ENCODE measurements at places on chromosomes 1 and 21.

DNA sequence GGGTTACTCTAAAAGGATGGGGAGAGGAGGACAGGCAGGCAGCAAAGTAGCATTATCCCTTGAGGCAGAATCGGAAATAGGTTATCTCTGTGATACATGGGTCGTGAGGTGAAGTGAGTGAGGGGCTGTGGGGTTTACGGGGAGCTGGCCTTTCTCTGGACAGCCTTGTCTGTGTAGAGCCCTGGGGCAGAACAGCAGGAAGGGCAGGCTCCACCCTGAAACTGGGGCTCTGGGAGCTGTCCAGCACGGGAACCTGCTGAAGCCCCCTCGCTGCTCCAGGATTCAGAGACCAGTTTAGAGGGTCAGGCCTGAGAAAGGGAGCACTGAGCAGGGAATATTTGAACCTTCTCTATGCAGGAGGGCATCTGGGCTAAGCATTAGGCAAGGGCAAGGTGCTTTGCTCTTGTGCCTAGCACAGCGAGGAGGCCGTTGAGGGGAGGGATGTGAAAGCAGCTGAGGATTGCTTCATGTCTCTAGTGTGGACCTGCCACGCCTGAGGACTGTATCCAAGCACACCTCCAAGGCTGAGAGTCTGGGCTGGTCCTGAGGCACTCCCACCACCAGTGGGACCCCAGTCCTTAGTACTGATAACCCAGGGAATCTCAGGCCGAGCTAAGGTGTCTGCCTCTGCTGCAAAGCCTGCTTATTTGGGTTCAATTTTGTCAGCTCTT is 55.8 kb downstream of the NAV1 start:
- no peak for DNase-seq

DNA sequence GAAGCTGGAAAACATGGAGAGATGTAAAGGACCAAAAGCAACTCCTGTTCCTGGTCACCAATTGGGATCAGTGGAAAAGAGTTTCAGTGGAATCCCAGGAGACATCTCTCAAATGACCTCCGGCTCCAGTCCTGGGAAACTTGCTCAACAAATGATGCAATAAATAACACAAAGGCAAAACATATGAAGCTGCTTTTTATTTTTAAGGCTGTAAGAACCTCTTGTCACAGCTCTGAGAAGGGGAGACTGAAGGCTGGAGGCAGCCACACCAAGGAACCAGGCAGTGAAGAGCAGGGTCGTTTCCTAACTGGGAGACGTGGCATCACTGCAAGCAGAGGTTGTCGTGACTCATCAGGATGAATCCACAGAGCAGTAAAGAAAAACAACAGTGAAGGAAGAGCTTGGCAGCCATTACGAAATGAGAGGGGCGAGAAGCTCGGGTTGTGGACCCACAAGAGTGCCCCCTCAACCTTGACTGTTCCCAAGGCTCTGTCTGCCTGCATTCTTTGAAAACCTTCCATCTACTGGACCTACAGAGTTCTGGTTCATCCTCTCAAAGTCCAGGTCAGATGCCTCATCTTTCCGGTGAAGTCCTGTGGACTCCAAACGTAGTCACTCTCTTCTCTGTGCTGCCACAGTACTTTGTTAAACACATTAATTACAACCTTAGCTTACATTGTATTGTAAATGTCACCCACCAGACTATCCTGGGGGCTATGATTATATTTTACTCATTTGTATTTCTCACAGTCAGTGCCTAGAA is 32.1 kb downstream of the JAK1 start:
- DNase-seq, result no peak

GRCh38 chr1:99601208-99601607 is 44.7 kb upstream of the PALMD start:
- no peak for DNase-seq

DNA sequence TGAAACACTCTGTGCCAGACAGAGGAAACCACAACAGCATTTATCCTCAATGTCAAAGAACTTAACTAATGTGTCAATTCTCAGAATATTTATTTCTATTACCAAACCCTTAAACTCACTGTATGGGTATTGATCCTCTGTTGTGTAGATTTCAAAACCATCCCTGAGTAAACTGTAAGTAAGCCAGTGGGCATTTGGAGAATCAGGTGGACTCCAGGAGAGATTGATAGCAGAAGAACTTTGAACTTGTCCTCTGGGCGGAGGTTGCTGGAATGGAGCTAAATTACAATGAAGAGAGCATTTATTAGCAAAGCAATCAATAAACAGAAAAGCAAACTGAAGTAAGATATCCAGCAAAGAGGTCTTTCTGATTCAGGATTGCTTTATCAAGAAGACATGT is 216.1 kb downstream of the USH2A start:
- no peak for DNase-seq

DNA sequence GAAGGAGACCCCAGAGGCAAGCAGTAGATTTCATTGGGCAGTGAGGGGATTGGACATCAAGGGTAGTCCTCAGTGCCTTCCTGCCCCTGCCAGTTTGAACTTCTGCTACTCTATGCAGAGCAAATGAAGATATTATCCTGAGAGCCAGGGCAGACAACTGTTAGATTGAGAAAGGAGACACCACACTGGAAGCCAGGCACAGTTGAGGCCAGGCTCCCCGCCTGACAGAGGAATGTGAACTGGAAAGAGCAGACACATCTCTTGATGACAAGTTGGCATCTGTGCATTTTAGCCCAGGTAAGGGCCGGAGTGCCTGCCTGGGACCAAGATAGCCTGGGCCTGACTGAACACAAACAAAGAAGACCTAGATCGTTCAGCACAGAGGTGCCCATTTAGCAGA is 16.0 kb downstream of the SH3BGR start:
- DNase-seq, result no peak

DNA sequence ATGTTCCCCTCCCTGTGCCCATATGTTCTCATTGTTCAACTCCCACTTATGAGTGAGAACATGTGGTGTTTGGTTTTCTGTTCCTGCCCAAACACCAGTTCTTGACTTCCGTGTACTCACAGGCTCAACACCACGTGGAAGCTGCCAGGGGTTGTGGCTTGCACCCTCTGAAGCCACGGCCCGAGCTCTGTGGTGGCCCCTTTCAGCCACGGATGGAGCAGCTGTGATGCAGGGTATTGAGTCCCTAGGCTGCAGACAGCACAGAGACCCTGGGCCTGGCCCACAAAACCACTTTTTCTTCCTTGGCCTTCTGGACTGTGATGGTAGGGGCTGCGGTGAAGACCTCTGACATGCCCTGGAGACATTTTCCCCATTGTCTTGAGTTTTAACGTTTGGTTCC is 111.6 kb downstream of the SYT14 start:
- DNase-seq, result no peak

GRCh38 chr1:225371366-225372010 is 56.4 kb downstream of the LBR start:
- no peak for DNase-seq
